ENCODE measurements at places on chromosomes 16 and 17. TPM values are rescaled to one million over a fixed set of nuclear protein-coding genes. Genes with fewer than 3 reads are reported as not detected.

- no peak overlapping the region for H3K27ac ChIP-seq
- no peaks in the 10 kb centered on the region for H3K4me1 ChIP-seq
- no peak for DNase-seq
- no peaks in the 10 kb centered on the region for H3K36me3 ChIP-seq
- no peak overlapping the region for H3K4me3 ChIP-seq
Observed at GRCh38 chr16:35574454-35575431, 2115.3 kb downstream of the TP53TG3F start.

DNA sequence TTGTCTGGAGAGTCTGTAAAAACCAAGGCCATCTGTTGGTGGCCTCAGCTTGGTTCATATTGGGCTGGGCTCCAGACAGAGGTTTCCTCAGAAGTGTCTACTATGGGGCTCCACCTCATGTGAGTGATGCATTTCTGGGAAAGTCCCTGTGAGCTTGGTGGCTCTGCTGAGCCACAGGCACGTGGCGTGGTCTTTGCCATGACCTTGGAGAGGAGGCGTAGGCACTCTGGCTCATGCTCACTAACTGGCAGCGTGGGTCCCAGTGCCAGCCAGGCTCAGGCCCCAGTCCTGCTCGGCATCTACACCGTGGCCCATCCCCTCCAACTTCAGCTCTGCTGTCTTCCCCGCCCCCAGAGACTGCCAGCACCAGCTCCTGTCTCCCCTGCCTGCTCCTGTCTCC lies 10.7 kb upstream of the SMTNL2 start:
- H3K36me3 ChIP-seq, result no peaks in the 10 kb centered on the region
- no peak overlapping the region for H3K4me3 ChIP-seq
- no peak for DNase-seq
- no peak overlapping the region for H3K27ac ChIP-seq
- H3K4me1 ChIP-seq, result peaks cover 29% of the 10 kb centered on the region

CDH5 gene
- total RNA-seq, result 50.9 TPM

KRTAP9-4 gene
- total RNA-seq, result not detected
